NCI-H524 treated with DMSO at 0.1 percent for 48 hours (cell line): ENCODE measurements at places on chromosomes 5 and 9.

- DNase-seq, result peak; percentile 27
Observed at GRCh38 chr5:168788107-168788506, 208.9 kb upstream of the PANK3 start.

- DNase-seq, result no peak
Observed at GRCh38 chr5:134246771-134247427, 21.0 kb upstream of the PPP2CA start.

- no peak for DNase-seq
Observed at GRCh38 chr5:78587081-78587774, 61.3 kb downstream of the LHFPL2 start.

GRCh38 chr9:97272072-97272471 is 35.4 kb upstream of the CCDC180 start:
- no peak for DNase-seq

DNA sequence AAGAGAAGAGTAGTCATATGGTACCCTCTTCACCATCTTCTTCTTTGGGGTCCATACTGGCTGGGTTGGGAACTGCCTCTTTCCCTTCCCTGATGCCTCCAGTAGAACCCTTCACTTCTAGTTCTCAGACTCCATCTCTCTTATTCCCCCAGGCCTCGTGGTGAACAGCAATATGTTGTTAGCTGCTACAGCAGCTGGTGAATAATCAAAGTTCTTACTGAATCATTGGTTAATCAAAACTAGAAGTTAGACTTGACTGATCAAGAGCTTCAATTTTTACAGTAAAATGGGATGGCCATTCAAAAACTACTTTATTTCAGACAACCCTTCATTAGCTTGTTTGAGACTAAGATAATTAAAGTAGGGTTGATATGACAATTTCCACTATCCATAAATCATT is 190.9 kb upstream of the GNA14 start:
- DNase-seq, result no peak

DNA sequence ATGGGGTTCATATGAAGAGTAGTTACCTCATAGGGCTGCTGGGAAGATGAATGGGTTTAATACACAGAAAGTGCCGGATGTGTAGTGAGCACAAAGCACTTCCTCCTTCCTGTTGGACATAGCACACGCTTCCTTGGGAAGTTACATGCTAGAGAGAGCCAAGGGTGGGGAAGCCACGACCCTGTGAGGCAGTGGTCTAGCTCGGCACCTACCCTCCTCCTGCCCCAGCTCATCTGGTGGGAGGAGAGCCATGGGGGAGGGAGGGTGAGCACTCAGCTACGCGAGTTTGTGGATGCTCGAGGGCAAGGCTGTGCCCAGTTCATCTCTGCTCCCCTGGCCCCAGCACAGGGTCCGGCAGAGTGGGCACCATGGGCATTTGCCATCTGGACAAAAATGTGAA is 43.6 kb upstream of the NEK6 start:
- DNase-seq, result no peak

DNA sequence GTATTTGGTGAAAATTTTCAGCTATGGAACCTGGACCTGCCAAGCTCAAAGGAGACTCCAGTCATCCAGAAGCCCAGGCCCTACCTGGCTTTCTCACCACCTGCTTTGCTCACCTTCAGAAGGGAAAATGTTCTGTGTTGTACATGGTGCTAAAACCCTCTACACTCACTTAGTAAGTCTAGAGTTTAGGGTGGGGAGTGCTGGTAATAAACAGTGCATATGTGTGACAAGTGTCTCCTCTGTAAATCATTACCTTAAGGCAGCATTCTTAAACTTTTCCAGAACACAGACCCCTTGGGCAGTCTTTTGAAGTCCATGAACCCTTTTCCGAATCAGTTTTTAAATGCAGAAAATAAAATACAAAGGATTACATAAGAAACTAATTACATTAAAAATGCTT is 248.8 kb upstream of the PIK3R1 start:
- DNase-seq, result no peak

- DNase-seq, result no peak
Observed at GRCh38 chr9:134837529-134837928, 43.1 kb upstream of the FCN2 start.

DNA sequence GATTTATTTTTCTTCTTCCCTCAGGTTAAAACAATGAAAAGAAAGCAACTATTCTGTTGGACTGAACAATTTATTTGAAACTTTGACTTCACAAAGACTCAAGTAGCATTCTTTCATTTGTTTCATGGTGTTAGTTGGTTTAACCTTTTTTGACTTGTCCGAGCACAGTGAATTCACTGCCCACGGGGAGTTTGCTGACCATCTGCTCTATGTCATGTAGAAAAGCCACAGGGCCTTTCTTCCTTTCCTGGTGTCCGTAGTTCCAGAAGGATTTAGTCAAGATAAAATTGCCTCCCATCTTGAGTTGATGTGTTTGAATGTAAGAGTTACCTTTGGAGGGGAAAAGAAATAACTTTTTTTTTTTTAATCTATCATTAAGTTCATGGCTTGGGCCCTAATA is 55.1 kb upstream of the ZNF608 start:
- DNase-seq, result no peak

GRCh38 chr9:113953531-113953930 is 77.4 kb downstream of the ZNF618 start:
- no peak for DNase-seq

DNA sequence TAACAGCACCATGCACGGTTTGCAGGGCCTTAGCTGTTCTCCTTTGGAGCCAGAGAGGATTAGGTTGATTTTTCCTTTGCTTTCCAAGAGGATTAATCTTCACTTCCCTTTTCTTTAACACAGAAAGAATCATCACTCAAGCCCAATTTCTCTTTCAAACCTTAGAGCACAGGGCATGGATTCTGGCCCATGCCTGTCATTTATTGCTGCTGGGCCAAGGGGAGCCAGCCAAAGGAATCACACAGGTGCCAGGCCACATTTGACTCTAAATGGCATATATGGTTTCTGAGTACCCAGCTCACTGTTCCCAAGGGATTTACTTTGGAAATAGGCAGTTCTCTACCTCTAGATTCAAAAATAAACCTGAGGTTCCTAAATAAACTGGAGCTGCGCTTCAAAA is 58.3 kb downstream of the FBXL7 start:
- DNase-seq, result no peak

DNA sequence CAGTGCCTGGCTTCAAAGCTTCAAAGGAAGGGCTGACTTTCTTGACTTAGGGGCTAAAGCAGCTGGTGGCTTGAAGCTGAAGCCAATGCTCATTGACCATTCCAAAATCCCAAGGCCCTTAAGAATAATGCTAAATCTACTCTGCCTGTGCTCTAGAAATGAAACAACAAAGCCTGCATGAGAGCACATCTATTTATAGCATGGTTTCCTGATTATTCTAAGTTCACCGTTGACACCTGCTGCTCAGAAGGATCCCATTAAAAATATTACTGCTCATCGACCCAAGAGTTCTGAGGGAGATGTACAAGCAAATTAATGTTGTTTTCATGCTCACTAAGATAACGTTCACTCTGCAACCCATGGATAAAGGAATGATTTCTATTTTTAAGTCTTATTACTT is 6.7 kb downstream of the TMEM174 start:
- no peak for DNase-seq

GRCh38 chr9:89038382-89039103 is 47.3 kb downstream of the S1PR3 start:
- no peak for DNase-seq

DNA sequence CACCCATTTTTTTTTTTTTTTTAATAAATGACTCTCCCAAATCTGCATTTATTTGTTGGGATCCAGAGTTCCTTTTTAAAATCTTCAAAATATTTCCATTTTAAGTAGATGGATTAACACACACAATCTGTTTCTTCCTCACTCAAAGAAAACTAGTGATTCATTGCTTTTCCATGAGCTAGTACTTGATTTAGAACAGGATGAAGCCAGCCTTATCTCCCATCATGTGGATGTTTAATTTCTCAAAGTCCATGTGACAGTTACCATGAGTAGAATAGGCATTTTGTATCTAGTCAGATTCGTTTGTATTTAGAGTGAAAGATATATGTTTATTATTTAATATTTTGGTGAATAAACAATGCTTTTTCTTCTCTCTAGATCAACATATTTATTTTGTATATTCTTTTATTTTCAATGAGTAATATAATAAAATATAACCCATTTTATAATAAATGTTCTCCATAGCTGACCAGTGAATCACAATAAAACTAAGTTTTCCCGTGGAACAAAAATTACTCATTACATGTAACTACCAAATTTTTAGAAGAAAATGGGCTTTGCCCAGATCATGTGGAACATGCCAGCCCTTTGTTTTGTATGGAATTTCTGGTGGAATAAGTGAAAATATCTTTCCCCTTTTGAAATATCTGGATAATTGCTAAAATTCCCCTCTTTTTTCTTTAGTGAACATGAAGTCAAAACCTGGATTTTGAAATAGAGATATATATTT is 54.9 kb upstream of the RPS23 start:
- no peak for DNase-seq

GRCh38 chr9:27337833-27338526 is 41.0 kb upstream of the EQTN start:
- DNase-seq, result no peak

- DNase-seq, result no peak
Observed at GRCh38 chr9:92736563-92737215, 27.9 kb downstream of the BICD2 start.

- DNase-seq, result no peak
Observed at GRCh38 chr5:146051678-146052077, 53.7 kb downstream of the PLAC8L1 start.

- DNase-seq, result no peak
Observed at GRCh38 chr5:135869935-135870334, 25.7 kb downstream of the IL9 start.

GRCh38 chr5:62720031-62720441 is 141.4 kb downstream of the LRRC70 start:
- DNase-seq, result no peak

DNA sequence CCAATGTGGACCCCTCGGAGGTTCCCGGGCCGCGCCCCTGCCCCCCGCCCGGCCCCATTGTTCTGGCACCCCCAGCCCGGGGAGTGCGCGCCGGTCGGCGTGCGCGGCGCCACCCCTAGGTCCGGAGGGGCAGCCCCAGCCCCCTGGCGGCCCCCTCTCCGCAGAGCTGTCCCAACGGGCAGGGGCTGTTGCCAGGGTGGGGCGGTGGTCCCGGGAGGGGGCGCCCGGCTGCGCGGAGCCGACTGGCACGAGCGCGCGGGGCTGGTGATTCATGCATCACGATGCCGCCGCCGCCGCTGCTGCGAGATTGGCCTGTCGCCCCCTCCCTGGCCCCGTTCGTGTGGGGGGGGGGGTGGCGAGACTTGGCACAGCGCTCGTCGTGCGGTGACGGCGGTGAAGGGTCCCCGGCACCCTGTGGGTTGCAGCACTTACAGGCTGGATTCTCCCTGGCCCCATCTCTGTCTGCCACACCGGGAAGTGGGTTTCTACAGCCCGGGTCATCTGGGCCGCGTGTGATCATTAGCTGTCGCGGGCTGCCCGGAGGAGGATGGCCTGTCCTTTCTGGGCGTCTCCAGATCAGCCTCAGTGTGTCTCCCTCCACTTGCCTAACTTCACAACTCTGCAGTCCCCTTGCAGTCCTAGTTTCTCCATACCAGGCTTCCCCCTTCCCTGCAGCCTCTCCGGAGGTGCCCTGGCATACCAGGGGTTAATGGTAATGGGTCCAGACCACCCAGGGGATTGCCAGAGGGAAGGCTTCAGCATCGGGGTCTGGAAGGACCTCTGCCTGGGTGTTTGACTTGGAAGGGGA is 858 bp downstream of the NCS1 start:
- no peak for DNase-seq

GRCh38 chr5:77186652-77187370 is 23.7 kb upstream of the PDE8B start:
- no peak for DNase-seq

- DNase-seq, result no peak
Observed at GRCh38 chr5:98936948-98937715, 8.3 kb upstream of the CHD1 start.

DNA sequence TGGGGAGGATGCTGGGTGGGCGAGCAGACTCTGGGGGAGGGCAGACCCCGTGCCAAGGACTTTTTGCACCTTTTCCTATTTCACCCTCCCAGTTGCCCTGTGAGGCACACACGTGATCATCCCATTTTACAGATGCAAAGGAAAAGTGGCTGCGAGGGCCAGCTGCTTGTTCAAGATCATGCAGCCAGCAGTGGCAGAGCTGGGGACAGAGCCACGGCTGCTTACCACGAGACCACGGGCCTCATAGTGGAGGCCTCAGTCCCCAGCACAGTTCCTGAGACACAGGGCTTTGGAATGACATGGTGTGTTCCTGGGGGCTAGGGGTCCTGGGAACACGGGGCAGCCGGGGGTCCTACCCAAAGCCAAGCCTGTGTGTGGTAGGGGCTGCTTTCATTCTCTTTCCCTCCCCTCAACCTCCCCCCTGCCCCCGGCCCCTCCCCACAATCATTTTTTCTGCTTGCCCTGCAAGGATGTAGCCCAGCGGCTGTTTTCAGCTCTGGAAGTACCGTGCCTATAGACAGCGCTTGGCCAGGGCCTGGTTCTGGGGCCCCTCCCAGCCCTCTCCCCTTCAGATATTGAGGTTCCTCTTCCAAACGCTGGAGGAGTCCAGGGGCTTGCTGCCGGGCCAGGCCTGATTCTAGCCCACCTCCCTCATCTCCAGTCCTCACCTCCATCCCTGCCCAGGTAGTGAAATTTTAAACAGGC is 58.5 kb upstream of the IER5L start:
- DNase-seq, result no peak

DNA sequence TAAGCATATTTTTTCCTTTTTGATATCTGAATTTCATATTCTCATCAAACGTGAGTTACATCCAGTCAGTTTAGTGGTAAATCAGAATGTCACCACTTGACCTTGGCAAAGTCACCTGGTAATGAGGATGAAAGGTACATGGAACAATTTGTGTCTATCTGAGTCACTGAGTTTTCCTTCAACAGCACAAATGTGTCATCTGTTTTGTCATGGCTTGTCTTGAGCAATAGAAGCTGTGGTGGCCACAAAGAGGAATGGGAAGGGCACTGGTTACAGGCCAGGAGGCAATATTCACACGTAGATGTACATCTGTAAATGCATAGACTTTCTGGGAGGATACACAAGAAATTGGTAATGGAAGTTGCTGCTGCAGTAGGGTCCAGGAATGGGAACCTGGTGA is 8.4 kb upstream of the ZNF474 start:
- DNase-seq, result no peak

DNA sequence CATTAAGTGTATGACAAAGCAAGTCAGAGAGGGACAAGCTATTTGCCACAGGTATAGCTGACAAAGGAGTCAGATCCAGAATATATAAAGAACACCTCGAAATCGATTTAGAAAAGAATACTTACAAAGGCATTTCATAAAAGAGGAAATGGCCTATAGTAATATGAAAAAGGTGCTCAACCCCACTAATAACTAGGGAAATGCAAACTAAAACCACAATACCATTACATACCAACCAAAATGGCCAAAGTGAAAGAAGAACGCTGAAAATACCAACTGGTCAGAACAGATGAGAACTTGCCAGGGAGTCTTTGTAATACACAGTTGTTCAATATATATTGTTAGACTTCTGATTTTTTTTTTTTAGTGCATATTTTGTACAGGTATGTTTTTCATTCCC is 152.9 kb downstream of the CDC42SE2 start:
- no peak for DNase-seq

DNA sequence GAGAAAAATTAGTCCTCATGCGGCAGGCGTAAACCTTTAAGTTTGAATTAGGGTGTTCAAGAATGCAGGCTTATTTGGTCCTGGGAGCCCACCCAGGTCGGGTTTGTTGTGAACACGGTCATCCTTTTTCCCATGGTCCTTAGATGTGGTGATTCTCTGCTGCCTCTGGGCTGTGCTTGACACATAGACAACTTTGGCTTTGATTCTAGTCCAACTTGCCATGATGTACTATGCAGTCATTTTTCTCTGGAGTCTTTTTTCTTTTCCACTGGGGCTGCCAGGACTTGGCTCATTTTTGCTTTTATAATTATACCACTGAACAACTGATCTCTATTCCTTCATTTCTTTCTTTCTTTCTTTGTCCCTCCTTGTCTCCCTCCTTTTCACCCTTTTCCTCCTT is 218.6 kb downstream of the SREK1 start:
- DNase-seq, result no peak
